ENCODE measurements at places on chromosomes 11 and 22.

GRCh38 chr11:29312812-29313211, 704.0 kb downstream of the KCNA4 start:
- DNase-seq, result peak; percentile 96

GRCh38 chr11:36249246-36249645, 40.0 kb downstream of the COMMD9 start:
- DNase-seq, result peak; percentile 85

DNA sequence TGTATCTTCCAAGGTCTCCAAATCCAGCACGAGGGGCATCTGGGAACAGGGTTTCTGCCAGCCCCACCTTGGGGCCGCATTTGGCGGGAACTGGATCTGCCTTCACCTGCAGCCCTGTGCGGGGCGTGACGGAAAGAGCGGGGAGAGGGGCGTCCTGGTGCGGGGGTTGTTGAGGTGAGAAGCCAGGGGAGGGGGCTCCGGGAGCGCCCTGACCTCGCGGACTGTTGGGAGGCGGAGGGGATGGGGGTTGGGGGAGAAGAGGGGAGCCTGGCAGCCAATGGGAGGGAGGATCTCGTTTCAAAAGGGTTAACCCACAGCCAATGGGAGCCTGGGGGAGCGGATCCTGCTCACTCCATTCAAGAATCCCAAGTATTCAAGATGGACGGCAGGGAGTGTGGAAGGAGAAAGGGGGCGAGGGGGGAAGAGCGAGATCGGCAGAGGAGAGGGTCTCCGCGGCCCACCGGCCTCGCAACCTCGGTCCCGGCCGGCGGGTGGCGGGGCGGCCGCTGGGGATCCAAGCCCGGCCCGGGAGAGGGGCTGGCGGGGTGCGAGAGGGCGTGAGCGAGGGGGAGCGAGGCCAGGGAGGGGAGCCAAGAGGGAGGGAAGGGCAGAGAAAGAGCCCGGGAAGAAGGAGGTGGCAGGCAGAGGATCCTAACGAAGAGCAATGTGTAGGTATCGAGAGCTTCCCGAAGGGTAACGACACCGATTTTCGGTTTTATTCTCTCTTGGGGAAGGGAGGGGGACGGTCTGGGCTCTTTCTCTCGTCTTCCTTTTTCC, 11.5 kb downstream of the YPEL4 start:
- peak; percentile 93 for DNase-seq

DNA sequence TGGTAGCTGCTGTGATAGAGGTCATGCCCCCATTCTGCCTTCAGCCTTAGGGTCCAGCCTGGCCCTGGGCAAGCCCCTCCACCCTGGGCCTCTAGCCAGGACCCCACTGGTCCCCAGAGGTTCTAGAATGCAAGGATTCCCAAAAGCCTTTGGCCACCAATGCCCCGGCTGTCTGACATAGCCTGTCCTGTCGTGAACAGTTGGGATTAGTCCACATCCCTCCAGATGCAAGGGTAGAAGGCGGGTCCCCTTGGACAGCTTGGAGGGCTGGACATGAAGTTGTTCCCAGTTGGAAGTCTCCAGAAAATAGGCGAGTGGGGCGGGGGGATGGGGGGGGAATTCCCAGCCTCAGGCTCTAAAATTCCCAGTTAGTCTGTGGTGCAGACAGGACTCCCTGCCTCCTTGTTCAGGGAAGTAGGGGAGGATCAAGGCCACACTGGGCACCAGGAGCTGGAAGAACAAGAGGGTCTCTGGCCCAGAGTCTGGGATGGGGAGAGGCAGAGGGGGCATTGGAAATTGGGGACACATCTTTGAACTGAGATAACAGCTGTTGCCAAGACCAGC, 5.2 kb upstream of the ADORA2A start:
- no peak for DNase-seq

DNA sequence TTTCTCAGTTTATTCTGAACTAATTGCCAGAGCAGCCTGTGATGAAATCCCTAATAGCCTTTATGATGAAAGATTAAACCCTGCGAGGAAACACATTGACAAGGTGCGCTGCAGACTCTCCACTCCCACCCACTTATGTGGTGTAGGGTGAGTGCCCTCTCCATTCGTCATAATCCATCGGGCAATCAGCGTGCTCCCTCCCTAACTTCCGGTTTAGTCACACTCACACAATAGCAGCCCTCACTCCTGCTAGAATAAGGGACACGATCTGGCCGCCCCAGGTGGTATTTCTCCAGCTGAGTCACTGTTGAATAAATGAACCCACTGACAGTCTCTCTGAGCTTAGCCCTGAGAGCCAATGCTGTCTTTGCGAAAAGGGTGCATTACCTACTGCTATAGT, 188.3 kb downstream of the OPCML start:
- DNase-seq, result no peak

GRCh38 chr11:33325451-33325850, 68.3 kb downstream of the HIPK3 start:
- DNase-seq, result no peak

DNA sequence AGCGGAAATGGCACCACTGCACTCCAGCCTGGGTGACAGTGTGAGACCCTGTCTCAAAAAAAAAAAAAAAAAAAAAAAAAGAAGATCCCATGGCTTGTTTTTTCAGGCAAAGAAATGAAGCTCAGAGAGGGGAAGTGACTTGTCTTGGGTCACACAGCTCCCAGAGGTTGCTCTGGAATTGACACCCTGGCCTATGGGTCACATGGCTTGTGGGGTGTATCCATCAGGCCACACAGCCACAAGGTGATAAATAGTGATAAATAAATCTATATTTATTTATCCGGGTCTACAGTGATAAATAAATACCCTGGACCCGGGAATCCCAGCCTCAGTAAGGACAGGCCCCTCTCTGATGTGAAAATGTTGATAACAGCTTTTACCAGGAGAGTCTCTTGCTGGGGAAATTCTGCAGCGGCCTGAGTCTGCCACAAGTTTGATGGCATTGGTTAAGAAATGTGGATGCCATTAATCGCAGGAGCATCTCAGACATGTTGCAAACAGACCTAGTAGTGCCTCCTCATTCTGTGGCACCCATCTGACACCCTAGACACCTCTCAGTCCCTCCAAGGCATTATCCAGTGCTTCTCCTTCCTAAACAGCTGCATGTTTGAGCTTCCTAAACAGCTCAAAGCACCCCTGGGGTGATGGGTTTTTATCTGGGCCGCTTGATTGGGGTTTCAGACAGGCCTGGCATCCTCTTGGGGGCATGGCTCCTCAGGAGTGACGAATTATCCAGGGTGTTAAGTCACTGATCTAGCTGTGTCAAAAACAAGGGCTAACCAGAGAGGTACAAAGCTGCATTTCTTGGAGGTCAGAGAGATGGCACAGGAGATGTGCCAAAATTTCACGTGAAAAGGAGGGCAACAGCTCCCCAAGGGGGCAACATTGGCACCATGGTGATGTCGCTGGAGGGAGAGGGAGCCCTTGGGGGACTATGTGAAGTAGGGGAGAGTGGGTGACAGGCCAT, 1.9 kb upstream of the EMID1 start:
- no peak for DNase-seq

DNA sequence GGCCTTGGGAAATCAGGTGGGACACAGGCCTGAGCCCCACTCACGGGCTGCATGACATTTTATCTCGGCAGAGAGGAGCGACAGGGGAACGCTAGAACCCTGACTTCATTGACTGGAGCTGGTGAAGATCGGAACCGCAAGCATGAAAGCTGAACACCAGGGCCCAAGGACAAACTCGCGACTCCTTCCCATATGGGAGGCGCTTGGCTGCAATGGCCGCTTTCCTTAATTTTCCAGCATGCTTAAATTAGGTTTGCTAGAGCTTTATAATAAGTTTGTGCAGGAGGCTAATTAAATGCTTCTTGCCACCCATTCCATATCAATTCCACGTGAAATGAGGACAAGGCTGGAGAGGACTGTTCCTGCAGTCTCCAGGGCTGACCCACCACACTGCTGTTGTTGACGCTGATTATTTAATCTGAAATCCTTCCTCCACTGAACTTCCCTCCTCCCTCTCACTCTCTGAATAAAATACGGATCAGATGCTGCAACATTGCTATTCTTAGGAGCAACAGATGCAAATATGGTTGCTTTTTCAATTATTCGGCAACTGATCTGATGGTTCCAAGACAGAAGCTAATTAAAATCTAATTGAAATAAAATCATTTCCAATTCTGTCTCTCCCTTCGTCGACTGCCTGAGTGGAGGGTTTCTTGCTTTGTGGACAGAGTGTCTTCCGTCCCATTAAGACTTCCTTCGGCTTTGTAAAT, 692.9 kb downstream of the OPCML start:
- DNase-seq, result no peak

DNA sequence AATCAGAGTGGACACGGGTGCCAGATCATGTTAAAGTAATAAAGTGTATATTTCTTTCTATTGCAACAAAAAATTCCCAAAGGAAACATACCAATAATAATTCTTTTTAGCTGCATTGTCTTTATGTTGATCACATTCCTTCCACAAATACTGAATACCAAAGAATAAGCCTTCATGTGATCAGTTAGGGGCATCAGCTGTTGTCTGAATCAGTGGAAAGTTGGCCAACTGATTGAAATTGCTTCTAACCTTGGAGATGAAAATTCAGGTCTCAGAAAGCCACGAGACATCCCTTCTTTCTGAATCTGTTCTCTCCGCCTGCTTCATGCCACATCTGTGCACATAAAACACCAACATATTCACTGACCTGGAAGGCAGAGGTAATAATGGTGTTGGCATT, 785.2 kb downstream of the KCNA4 start:
- DNase-seq, result no peak

GRCh38 chr11:112049777-112050176, 24.0 kb downstream of the PIH1D2 start:
- no peak for DNase-seq

- peak; percentile 60 for DNase-seq
Observed at GRCh38 chr11:8566613-8567210, 27.3 kb downstream of the STK33 start.

DNA sequence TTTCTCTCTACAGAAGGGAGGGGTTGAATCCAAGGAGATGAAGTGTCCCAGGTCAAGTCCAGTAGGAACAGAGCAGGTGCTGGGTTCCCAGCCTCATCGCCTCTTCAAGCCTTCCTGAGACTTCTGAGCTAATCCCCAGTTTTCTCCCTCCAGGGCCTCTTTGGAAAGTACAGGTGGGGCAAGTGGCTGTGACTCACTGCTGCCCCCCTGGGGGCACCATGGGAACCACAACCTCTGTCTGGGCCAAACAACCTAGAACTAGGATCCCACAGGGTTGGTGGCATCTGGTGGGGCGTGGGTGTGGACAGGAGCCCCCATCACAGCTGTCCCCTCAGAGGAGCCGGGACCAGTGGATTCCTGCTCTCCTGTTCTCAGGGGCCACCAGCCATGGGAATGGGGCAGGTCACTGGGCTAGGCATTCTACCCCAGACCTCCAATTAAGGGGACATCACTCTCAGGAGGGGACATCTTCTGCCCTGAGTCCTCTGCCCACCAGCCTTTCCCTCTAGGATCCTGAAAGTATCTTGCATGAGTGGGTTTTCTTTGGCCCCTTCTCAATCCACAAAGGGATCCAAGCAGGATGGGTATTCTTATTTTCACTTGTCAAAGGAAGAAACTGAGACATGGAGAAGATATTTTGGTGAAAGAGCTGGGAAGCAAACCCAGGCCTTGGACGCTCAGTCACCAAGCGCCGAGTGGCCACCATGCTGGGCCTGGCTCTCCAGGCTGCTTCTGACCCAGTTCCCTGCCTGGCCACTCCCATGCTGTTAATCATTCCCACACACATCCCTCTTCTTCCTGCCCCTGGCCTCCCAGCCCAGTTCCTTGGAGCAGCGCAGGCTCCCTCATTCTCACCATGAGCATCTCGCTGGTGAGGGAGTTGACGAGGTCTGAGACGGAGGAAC, 23.8 kb downstream of the LRRC10B start:
- DNase-seq, result no peak

DNA sequence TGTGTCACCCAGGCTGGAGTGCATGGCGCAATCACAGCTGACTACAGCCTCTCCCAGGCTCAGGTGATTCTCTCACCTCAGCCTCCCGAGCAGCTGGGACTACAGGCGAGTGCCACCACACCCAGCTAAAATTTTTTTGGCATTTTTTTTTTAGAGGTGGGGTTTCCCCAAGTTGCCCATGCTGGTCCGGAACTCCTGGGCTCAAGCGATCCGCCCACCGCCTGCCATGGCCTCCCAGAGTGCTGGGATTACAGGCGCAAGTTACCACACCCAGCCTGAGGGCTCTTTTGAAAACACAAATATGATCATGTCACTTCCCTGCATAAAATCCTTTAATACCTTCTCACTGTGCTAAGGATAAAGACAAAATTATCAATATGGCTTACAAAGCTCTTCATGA, 88.1 kb downstream of the MAML2 start:
- DNase-seq, result no peak

- DNase-seq, result peak; percentile 20
Observed at GRCh38 chr11:34840736-34841386, 75.3 kb downstream of the APIP start.

- no peak for DNase-seq
Observed at GRCh38 chr22:39175353-39176142, 23.1 kb upstream of the CBX7 start.

DNA sequence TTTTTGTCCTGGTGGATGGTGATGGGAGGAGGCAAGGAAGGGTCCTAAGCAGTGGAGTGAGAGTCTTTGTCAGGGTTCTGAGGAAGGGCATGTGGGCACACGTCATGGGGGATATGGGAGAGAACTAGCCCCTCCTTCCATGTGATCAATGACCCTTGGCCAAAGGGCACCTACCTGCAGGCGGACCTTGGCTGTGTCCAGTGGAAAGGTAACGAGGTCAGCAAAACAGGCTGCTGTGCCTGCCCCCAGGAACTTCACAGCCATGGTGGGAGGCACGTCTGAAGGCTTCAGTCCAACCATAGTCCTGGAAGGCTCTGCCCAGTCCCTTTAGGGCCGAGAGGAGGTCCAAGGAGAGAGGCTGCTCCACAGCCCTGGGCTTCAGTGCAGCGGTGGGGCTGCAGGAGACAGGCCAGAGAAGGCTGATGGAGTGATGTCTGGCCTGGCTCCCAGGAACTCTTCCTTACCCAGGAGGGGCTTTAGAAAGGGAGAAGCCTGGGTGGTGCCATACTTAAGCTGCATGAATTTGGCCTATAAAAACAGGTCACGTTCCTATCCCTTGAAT, 2.1 kb downstream of the UCP3 start:
- DNase-seq, result no peak

DNA sequence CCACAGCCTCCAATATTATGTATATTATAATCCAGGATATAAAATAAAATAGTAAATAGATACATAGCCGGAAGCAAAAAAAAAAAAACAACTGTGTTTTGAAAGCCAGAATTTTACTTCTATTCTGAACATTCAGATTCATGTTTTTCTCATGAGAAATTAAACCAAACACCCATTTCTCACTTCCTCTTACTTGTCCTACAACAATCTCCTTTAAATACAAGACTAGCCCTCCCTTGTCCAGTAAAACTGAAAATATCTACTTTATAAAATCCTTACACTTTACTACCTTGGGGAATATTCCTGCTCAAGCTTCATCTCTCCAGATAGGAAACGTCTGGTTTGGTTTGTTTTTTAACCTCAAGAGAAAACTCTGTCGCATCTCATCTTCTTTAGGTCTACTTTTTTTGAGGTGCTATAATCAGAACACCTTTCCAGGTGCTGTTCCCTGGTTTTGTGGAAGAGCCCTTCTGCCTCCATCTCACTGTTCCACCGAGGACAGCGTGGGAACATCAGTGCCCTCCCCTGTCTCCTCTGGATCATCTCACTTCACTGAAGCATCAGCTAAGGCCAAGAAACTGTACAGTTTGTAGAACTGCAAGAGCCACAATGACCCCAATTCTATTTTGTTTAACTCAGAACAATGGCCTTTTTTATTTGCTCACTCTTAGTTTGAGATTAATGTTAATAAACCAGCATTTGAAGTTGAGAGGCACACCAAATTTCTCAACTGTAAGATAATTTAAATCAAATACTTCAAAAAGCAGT, 82.0 kb upstream of the ARHGAP32 start:
- no peak for DNase-seq

GRCh38 chr11:118059246-118059940, 17.5 kb upstream of the TMPRSS4 start:
- no peak for DNase-seq

Data from fibroblast of skin of back (primary cell).